ENCODE measurements at places on chromosomes 16 and 17. TPM values are rescaled to one million over a fixed set of nuclear protein-coding genes. Genes with fewer than 3 reads are reported as not detected.
A peak's percentile ranks its signal among the peaks of the same experiment; 100 is the strongest.

DNA sequence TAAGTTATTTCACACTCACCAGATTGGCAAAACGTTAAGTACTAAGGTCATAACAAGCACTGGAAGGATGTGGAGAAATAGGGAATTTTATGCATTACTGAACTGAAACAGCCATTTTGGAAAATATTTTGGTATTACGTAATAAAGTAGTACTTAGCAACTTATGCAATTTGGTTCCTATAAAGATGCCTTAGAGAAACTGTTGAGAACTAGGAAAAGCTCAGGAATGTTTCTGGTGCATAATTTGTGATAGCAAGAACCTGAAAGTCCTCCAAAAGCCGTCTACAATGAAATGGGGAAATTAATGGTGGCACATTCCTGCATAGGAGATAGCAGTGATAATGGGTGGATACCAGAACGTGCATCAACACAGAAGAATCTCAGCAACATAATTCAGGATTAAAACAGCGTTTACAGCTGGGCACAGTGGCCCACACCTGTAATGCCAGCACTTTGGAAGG is 472.5 kb downstream of the WWOX start:
- DNase-seq: no peak

The CDRT15L2 gene
- not detected for total RNA-seq

DNA sequence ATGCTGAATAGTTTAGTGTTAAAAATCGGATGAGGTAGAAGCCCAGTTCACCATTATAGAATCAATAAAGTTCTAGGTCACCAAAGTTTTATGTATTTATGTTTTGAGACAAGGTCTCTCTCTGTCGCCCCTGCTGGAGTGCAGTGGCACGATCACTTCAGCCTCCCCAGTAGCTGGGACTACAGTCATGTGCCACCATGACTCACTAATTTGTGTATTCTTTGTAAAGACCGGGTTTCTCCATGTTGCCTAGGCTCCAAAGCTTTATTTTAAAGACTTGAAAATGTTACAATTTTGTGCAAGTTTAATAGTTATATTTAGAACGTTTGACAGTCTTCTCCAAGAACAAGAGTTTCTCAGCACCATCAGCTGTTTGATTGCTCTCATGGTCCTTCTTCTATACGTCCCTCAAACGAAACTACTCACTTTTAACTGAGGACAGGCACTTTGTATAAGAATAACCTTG is 32.1 kb downstream of the NDE1 start:
- DNase-seq: no peak

The ESRP2 gene
- 47.9 TPM for total RNA-seq

DNA sequence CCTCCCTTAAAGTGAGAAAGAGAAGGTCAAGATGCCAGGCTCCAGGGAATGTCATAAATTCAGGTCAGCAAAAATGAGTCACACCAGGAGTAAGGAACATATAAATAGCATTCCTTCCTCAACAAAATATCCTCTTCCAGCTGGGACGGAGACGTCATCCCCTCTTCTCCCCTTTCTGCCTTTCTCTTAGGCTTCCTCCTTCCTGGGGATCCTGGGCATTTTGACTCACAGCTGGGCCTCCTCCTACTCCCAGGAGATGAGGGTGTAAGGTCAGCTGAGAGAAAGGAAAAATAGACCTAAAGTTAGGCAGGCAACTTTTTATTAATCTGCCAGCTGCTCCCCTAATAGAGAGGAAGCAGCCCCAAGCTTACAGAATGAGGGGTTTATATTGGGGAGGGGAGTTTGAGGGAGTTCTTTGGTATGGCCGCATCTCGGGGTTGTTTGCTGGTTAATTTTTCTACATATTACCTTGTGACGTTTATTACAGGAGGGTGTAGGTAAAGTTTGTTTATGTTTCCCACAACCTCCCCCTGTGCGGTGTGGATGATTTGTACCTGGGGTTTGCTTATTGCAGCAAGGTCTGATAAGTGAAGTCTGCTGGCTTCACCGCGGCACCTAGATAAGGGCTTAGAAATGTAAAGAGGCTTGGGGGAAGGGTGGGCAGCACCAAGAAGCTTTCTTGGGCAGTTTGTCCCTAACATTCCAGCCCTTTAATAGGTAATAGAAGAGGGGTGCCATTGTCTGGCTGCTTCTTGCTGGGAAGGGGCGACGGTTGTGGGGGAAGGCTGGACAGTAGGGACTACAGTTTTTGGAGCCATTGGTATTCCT is 7.1 kb upstream of the ZNF747 start:
- DNase-seq: no peak

DNA sequence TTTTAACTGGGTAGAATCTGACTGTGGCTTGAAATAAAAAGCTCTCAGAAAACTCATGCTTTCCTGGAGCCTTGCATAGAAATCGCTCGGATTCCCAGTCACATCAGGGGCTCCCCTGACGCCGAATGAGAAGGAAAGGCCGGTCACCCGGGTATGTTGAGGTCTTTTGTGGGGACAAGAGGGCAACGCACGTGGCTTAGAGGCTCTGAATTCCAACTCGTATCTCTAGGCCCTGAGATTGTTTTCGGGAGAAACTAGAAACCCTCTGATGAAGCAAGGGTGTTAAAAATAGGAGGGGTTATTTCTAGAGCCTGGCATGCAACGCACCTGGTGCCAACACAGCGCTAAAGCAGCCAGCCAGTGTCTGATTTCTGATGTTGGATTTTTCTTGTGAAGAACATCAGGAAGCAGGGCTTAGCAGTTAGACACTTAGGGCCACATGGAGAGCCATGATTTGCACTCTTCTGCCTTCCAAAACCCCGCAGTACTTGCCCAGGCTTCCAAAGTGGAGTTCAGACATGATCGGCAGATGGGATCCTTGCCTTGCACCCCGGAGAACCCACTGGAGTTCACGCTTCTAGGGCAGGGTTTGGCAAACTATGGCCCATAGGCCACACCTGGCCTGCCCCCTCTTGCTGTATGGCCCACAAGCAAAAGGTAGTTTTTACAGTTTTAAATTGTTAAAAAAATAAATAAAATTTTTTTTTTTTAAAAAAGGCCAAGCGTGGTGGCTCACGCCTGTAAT is 12.6 kb downstream of the CACNG1 start:
- DNase-seq: no peak

The ATP2A3 gene
- total RNA-seq: 53.5 TPM

DNA sequence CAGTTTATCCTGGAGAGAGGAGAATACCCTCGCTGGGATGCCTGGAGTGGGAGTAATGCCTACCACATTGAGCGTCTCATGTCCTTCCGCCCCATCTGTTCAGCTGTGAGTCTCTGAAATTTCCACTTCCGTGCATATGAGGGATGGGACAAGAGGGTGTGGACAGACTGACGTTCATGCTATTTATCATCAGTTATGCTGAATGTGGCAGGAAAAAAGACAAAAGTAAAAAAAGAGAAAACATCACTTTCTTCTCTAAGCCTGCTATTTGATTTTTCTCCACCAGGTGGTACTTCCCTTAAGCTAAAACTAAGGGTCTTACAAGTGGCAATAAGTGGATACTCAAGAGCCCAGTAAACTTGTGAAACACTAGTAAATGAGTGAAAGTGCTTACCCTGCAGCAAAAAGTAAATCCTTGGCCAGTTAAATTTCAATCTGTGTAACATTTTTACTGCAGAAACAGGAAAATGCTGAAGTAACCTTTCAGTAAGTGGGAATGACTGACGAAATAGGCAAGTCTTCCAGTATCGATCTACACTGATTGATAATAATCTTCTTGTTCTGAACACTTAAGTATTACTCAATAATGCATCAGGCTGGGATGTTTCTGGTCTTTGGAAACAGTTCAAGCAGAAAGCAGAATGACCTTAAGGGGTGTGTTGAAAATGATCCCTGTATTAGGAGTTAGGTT is 5.6 kb downstream of the CRYBA1 start:
- DNase-seq: peak; percentile 45

The ACSM2A gene
- not detected for total RNA-seq

DNA sequence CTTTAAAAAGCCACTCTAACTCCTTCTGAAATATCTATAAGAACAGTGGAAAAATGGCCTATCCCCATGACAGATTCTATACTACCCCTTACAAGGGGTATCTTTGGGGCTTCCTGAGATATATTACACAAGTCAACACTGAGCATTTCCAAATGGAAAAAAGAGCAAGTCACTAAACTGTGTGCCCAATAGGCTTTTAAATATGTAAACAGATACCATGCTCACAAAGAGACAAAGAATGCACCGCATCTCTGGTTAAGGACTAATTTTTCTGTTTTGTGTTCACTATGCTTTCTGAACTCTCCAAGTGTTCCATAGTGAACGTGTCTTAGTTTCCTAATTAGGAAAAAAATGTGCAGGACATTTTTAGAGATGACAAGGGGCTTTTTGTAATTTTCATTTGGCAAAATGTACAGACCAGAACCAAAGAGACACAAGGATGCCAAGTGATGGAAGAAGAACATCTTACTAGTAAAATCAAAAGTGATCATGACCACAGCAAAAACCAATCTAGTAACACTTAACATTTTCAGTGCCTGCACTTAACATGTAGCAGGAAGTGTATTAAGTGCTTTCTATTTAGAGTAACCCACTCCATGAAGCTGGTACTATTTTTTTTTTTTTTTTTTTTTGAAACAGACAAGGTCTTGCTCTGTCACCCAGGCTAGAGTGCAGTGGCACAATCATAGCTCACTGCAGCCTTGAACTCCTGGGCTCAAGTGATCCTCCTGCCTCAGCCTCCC is 21.5 kb downstream of the MYH11 start:
- no peak for DNase-seq

The CARD14 gene
- 0.41 TPM for total RNA-seq

- no peak for DNase-seq
Observed at GRCh38 chr16:80627108-80627507, 86.3 kb downstream of the DYNLRB2 start.

The DPEP2 gene
- total RNA-seq: 7.3 TPM

The ANKRD13B gene
- 8.8 TPM for total RNA-seq

The KLHL11 gene
- total RNA-seq: 11.0 TPM

DNA sequence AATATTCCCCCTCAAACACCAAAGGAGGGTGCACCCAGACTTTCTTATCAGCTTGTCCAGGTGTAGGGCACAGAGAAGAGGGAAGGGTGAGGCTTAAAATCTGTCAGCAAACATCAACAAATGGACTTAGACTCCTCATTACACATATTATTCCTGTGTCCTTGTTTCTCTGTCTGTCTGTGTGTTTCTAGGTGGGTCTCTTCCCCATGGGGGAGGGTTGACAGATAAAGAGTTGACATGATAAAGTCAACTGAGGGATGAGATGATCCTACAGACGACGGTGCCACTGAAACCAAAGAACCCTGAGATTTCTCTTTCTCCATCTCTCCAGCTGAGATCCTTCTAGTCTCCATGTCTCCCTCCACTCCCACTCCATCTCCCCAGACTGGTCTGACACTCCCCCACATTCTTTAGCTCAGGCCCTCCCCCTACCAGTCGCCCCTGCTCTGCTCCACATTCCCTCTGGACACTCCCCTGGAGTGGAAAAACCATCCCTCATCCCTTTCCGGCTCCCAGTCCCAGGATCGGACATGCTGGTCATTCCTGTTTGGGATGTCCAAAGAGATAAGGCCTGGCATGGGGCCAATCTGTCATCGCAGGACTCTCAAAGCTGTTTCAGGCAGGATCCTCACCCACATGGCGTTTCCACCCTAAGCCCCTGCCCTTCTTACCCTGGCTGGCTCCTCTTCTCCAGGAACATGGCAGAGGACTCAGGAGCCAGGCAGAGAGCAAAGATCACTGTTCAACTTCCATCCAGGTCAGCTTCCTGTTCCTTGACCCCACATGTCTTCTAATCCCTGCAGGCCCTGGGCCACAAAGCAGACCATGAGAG is 2.9 kb upstream of the ITGA3 start:
- DNase-seq: no peak

GRCh38 chr17:53707566-53707965 is 115.2 kb upstream of the KIF2B start:
- no peak for DNase-seq

GRCh38 chr17:178292-179065 is 3.0 kb downstream of the DOC2B start:
- DNase-seq: no peak

DNA sequence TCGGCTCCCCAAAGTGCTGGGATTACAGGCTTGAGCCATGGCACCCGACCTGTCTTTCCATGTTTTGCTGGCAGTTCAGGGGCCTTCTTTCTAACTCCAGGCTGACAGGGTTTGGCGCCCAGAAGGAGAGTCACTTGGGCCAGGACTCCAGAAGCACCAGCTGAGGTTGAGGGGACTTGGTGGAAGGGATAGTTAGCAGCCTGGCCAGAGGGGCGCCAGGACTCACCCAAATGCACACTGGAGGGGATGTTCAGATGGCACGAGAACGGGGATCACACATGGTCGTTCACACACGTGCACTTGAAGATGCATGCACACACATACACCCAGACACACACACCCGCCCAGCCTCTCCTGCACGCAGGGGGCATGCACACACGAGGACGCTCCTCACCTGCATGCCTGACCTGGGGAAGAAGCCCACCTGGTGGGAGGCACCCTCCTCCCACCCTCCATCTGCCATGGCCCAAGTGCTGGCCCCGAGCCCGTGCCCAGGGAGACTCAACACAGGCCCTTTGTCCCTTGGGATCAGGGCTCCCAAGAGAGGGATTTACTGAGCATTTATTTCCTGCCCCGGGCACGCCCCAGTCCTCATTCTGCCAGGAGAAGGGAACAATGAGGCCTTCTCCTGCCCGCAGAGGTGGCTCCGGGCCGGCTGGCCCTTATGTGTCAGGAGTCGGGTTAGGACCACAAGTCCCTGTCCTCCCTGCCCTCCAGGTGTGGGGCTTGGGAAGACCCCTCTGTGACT is 2.3 kb upstream of the PRSS21 start:
- no peak for DNase-seq

The SLC6A2 gene
- total RNA-seq: not detected

The SOX9 gene
- total RNA-seq: 6.6 TPM

The PPP1R1B gene
- total RNA-seq: 10.6 TPM

The RASL10B gene
- total RNA-seq: 0.52 TPM

DNA sequence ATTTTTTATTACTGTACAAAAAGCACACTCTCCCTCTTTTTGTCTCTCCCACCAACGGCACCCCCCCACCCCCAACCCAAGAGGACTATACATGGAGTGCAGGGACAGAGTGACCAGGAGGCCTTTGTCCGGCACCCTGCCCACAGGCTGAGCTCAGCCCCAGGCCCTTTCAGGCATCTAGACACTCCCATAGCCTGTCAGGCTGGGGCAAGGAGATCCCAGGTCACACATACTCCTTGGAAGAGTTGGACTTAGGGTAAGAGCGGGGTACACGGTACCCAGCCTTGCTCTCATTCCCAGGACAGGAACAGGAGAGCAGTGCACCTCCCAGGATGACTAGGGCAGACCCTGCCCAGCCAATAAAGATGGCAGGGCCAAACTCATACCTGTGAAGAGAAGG is 2.1 kb downstream of the CLDN7 start:
- no peak for DNase-seq

Data from left lung (tissue), 14 donors.